ENCODE measurements at places on chromosomes 7 and 10. TPM values are rescaled to one million over a fixed set of nuclear protein-coding genes. Genes with fewer than 3 reads are reported as not detected.

DNA sequence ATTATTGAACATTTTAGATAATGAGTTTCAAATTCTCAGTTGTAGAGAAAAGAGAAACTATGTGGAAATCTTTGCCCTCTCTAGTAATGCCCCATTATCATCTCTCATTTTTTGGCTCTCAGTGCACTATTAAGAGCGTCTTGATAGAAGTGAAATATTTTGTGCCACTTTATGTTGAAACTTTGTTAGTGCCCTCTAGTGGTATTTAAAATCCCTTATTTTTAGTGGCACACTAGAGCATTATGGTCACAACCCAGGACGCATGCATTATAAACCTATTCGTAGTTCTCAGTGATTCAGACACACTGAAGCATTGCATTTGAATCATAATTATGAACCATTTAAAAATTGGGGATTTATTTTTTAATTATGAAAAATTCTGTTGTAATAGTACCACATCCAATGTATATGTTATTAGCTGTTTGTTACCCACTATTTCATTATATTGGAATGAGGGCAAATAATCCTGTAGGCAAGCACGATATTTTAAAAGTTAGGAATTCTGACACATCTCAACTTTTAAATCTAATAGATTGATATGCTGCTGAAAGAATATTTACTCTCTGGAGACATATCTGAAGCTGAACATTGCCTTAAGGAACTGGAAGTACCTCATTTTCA is 21.9 kb downstream of the PDCD4 start:
- DNase-seq, result peak; percentile 41

DNA sequence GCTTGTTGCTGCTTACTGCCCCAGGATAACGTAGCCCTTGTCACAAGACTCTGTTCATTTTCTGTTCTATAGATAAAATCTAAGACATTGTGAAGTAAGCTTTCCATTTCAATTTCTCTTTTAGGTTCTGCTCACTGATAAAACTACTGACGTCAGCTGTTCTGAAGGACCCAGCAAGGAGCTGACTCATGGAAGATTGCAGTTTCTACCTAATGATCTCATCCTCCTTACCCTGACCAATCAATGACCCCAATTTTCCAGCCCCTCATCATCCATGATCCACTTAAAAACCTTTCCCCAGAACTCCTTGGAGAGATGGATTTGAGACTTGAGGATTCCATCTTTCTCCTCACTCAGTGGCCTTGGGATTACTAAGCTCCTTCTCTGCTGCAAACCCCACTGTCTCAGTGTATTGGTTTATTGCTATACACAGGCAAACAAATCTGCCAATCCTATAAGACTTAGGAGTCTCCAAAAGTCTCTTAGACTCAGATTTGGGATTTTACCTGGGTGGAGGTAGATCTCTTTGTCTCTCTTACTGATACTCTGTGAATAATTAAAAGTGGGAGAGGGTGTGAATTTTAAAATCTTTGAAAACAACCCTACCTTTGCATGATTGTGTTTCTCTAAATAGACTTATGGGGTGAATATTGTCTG is 109.2 kb upstream of the TRIM24 start:
- DNase-seq, result no peak

GRCh38 chr7:73626814-73627213 is 2.5 kb upstream of the MLXIPL start:
- DNase-seq, result no peak

GRCh38 chr10:119343011-119343601 is 135.7 kb downstream of the GRK5 start:
- no peak for DNase-seq

GRCh38 chr7:151971829-151972228 is 15.6 kb downstream of the GALNTL5 start:
- no peak for DNase-seq

DNA sequence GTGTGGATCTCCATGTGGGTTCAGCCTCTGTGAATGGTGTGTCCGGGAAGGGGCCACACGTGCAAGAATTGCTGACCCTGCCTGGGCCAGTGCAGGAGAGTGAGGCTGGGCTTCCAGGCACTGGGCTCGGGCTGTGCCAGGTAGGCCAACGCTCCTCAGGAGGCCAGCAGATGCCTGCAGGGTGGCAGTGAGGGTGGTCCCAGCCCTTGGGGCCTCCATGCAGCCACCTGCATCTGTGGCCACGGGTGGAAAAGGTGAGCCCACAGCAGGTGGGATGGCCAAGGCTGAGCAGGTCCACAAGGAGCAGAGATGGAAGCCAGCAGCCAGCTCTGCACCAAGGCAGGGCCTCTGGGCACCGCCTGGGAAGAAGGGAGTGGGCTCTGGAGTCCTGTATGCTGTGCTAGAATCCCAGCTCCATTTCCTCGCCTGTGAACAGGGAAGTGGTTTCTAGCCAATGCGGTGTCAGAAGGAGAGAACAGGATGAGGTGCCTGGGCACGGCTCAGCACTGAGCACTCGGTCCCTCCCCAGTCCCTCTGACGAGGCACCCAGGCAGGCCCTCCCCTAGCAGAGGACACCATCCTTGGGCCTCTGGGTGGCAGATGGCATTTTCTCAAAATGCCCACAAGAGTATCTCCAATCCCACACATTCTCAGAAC is 31.1 kb upstream of the RET start:
- DNase-seq, result peak; percentile 18

DNA sequence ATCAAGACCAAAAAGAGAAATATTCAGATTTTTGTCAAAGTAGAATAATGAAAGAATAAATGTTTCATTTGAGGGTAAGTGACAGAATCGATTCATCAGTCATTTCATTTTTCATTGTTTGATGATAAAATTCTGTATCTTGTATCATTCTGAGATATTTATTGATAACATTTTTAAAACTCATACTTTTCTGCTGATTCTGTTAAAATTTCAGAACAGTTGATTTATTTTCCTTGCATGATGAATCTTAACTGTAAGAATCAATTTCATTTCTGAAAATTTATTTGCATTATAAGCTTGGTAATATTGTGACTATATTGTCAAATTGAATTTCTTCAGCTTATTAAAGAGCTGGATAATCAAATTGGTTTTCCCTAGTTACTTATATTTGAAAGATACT is 13.9 kb downstream of the PHYHIPL start:
- no peak for DNase-seq

DNA sequence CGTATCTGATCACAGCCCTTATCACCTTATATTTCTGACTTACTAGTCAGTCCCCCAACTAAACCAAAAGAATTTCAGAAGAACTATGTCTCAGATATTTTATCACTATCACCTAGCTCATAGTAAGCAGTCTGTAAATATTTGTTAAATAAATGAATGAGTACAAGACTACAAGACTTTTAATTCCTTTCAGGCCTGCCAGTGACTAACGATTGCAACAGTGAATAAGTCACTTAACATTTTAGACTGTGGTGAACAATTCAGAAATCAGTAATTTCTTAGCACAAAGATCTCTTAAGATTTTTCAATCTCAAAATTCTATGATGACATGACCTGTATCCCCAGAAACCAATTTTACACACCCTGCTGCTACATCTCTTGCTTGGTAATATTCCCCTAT is 162.2 kb downstream of the IMMP2L start:
- no peak for DNase-seq

- DNase-seq, result no peak
These were observed 311.4 kb downstream of the ADARB2 start for GRCh38 chr10:1425879-1426278.

DNA sequence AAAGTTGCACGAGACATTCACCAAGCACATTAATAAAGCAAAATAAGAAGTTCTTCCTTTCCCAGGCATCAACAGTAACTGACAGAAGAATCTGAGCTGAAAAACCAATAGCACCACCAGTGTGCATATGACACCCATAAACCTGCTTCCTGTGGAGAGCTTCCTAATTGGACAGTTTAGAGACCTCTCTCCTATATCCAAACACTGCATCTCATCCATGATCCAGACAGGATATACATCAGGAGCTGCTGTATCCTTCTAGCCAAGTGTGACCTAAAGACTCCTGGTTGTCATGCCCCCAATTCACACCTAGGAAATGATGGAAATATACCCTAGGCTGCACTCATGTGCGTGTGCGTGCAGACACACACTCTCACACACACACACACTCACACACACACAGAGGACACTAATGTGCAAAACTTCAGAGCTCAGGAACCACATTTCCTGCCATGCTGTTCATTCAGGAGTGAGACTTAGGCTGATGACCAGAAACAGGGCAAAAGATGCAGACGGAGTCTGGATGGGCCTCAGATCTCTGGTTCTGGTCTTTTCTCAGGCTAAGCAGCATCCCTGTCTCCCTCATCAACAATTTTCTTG is 58.0 kb downstream of the MAP3K8 start:
- DNase-seq, result no peak

GRCh38 chr7:138338361-138338760 is 121.7 kb upstream of the TRIM24 start:
- DNase-seq, result peak; percentile 13

DNA sequence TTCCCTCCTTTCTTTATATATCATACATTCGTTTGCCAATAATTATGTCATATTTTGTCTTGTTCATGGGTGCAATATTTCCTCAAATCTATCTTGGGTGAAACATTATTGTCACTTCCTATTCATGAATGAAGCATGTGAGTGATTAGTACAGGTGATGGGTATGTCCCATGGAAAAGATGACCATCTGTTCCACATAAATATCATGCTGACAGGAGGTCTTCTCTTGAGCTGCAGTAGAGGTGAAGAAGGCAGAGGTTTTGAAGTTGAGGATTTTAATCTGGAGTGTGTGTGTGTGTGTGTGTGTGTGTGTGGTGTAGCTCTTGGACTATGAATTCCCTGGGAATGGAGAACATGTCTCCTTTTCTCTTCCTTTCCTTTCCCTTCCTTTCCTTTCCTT is 350.5 kb upstream of the CHRM2 start:
- DNase-seq, result no peak

DNA sequence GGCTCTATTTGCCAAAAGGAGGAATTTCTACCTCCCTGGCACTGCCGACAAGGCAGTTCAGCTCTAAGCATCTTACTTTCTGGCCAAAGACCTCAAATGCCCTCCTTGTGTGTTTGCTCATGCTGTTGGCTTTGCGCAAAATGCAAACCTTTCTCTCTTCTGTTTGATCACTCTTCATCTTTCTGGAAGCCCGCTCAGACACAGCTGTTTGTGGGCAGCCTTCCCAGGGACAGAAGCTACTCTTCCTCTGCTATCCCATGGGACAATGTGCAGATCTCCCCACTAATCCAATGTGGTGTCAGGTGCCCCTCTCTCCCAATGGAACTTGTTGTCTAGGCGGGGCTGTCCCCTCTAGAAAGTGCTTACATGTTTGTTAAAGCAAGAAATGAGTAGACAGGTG is 278.7 kb downstream of the CCSER2 start:
- no peak for DNase-seq

DNA sequence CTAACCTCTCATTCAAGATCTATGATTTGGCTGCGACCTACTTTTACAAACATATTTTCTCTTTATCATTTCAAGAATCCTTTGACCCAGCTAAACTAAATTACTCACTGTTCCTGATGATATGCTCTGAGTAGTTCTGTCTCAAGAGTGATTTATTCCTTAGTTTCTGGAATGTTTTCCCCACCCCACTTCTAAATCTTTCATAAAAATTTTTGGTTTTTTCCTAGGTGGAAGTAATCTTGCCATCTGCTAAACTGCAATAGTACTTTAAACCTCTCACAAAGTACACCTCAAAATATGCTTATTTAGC is 170.8 kb downstream of the DNAJC1 start:
- no peak for DNase-seq

GRCh38 chr7:43799605-43800004 is 41.1 kb downstream of the BLVRA start:
- no peak for DNase-seq

- DNase-seq, result no peak
These were observed 33.2 kb downstream of the COL17A1 start for GRCh38 chr10:104052431-104052830.

GRCh38 chr7:2872296-2872874 is 28.3 kb upstream of the GNA12 start:
- DNase-seq, result peak; percentile 61

DNA sequence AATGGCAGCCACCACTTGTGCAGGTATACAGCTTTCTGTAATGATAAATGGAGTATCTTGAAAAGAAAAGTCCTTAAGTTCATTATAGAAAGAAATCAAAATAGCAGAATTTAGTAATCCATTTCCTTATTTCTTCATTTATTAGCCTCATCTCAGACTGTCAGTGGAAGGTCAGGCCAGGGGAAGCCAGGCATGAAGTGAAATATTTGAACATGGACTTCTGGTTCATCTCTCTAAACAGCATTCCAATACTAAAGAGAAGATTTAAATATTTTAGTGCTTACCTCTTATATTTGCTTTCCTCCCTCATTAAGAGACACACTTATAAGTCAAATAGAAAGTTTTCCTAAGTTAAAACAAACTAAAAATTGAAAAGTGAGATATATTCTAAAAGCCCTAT is 26.8 kb downstream of the TRDMT1 start:
- no peak for DNase-seq

DNA sequence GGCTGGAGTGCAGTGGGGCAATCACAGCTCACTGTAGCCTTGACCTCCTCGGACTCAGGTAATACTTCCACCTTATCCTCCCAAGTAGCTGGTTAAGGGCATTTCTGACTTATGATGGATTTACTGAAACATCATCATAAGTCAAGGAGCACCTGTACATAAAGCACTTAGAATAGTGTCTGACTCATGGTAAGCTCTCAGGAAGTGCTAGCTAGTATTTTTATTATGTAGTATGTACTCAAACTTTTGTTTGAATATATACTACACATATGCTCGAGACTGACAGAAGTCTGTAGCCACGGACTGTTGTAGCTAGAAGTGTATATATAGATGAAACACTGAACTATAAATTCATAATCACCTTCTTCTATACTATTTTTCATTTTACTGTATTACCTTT is 107.5 kb upstream of the DNAJB12 start:
- no peak for DNase-seq

- DNase-seq, result no peak
These were observed 379.7 kb upstream of the C7orf33 start for GRCh38 chr7:148210804-148211325.

GRCh38 chr10:60883187-60883586 is 60.8 kb downstream of the RHOBTB1 start:
- DNase-seq, result peak; percentile 29

DNA sequence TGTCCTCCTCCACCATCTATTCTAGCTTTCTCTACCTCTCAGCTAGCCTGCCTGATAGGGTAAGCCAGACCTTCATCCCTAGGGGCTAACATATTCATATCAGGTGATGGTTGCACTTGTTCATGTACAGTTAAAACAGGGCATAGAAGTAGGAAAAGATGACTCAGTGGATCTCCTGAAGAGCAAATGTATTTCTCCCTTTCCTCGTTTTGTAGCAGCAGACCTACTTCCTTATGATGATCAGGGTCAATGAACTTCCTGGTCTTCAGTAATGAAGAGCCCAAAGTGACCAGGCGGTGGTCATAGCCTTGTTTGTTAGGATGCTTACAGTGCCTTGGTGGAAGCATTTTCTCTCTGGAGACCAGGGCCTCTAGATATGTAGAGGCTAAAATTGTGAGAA is 6.3 kb downstream of the LIPJ start:
- no peak for DNase-seq

- no peak for DNase-seq
These were observed 12.1 kb upstream of the MYL7 start for GRCh38 chr7:44152971-44153947.

The TSPAN12 gene
- polyA plus RNA-seq, result not detected

The CRYGN gene
- not detected for polyA plus RNA-seq

The ZNF365 gene
- 4.5 TPM for polyA plus RNA-seq

The SYCE1 gene
- not detected for polyA plus RNA-seq

The EBLN1 gene
- not detected for polyA plus RNA-seq

The NEURL1 gene
- polyA plus RNA-seq, result 0.05 TPM

The BICC1 gene
- polyA plus RNA-seq, result 2.2 TPM

The COL13A1 gene
- 21.0 TPM for polyA plus RNA-seq
